Dermis blood vessel endothelial cell (primary cell): ENCODE measurements at places on chromosomes 7 and 10. TPM values are rescaled to one million over a fixed set of nuclear protein-coding genes. Genes with fewer than 3 reads are reported as not detected.

- no peak for DNase-seq
Measured at GRCh38 chr7:138276891-138277290, 183.2 kb upstream of the TRIM24 start.

- DNase-seq, result peak; percentile 89
Measured at GRCh38 chr7:96169439-96169838, 152.5 kb downstream of the SLC25A13 start.

- no peak for DNase-seq
Measured at GRCh38 chr7:31633467-31633866, 53.5 kb upstream of the PPP1R17 start.

- DNase-seq, result no peak
Measured at GRCh38 chr7:137305901-137306621, 37.5 kb downstream of the PTN start.

DNA sequence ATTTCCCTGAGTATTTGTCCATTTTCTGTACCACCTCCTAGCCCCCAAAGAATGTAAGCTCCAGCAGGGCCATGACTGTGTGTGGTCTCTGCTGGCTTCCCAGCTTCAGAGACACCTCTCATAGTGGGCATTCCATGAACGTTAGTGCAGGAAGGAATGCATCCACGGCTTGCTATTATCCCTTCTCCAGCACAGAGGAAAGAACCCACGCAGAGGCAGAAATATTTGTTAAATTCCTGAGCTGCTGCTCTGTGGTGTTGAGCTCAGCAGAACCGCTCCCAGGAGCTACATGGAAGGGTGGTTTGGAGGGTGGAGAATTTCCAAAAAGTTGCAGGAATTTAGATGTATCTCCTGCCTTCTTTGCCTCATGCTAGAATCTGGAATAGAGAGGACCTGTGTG lies 275.2 kb downstream of the POU6F2 start:
- DNase-seq, result no peak

GRCh38 chr10:88791924-88792323 lies 10.6 kb upstream of the LIPM start:
- peak; percentile 46 for DNase-seq

- DNase-seq, result peak; percentile 52
Measured at GRCh38 chr7:131016230-131016629, 282.2 kb upstream of the KLF14 start.

DNA sequence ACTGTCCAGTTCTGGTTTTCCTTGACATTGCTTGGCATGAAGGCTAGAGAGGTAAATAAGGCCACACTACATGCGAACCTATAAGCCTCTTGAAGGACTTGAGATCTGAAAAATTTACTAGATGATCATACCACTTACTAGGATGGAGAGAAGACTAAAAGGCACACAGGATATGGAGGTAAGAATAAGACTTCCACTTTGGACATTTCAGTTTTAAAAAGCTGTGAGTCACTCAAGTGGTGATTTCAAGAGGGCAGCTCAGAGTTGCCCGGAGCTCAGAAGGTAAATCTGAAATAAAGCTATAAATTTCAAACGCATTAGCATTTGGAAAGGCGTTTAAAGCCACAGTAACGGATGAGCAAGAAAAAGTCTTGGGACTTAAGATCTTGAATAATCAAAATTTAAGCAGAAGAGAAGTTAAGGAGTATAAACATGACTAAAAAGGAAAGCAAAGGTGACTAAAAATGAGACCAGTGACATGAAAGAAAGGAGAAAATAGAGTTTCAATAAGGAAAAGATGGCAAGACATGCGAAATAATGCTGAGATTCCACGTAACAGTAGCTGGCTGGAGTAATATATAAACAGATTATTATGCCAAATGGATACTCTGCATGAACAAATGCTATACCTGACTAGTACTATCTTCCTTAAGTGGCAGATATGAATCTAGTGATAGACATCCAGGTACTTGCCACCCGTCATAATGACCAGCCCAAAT lies 68.3 kb downstream of the SNX13 start:
- no peak for DNase-seq

DNA sequence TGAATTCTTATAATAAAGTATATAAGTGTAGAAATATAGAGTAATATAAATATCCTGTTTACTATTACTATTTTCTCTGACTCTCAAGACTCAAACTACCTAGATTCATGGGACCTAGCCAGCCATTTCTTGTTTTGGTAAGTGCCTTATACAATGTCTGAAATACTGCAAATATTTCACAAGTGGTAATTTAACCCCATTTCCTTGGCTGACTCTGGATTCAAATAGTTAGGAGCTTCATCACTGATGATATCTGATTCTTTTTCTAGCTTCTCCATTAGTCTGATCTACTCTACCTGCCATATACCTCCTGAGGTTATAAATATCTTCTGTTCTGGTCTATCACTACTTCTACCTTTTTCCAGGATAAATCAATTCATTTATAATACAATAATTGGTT lies 6.4 kb upstream of the RALA start:
- no peak for DNase-seq

- peak; percentile 47 for DNase-seq
Measured at GRCh38 chr10:102673819-102674511, 29.7 kb downstream of the TRIM8 start.

DNA sequence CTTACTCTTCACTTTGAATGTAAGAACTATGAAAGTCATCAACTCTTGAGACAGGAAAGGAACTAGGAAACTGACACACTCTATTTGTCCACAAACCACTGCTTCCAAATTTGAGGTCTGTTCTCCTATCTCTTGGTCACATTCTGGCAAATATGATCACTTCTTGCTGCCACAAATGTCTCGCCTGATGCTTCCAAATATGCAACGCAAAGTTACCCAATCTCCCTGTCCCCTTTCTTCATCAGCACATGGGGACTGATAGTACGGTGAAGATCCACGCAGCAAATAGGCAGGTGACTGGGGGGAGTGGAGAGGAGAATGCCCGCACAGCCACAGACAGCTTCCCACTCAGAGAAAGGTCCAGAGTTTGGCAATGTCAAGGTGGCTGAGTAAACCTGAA lies 92.6 kb upstream of the TCF7L2 start:
- DNase-seq, result no peak

GRCh38 chr10:82815680-82816079 lies 940.7 kb downstream of the NRG3 start:
- DNase-seq, result no peak

DNA sequence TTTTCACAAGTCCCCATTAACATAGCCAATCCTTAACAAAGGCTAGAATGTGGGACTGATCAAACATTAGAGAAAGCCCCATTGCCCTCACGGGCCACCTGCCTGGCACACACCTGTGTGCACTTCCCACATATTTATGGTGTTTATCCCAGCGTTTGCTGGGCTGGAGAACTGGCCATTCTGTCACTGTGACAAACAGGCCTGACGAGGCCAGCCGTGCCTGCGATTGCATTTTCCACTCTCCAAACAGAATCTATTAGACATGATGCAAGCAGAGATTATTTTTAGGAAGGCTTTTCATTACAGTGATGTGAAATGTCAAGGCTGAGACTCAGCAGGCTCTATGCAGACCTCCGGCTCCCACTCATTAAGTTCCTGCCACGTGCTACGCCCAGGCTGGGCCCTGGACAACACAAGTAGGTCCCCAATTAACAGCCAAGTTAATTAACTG lies 20.4 kb downstream of the PTPRN2 start:
- DNase-seq, result no peak

DNA sequence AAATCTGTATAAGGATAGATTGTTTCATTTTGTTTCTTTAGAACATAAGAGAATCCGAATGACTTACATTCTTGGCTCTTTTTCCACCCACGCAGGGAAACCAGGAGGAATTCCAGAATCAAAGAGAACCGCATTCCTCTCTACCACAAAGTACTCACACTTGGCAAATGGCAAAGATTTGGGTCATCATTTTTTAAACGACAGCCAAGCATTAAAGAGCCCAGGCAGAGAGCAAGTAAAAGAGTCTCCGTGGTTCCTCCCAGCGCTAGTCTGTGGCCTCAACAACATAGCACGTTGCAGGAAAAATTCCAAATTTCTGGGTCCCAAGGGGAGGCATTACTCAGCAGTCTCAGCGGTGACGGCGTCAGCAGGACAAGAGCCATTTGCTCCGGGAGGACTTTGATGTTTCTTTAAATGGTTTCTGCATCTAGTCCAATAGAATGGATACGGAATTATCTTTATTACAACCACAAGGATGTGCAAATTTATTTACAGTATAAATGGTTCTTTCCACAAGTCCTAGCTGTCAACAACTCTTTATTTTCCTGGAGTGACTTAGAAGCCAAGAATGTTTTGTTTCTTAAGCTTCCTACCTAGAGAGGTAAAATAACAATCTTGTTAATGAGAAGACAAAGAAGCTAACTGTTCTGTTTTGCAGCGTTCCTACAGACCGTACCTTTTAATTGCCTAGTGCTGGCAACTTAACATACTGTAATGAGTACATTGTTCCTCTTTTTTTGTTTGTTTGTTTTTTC lies 232.5 kb downstream of the SKIDA1 start:
- DNase-seq, result peak; percentile 90

Gene NPTX2
- 3.7 and 18.5 TPM in 2 replicates for total RNA-seq

Gene VGF
- not detected in 2 replicates for total RNA-seq

Gene PAPOLB
- total RNA-seq, result 0.23 and 0.34 TPM in 2 replicates

Gene ETV1
- 5.6 and 10.4 TPM in 2 replicates for total RNA-seq
